ENCODE measurements at places on chromosomes 3 and 15.

DNA sequence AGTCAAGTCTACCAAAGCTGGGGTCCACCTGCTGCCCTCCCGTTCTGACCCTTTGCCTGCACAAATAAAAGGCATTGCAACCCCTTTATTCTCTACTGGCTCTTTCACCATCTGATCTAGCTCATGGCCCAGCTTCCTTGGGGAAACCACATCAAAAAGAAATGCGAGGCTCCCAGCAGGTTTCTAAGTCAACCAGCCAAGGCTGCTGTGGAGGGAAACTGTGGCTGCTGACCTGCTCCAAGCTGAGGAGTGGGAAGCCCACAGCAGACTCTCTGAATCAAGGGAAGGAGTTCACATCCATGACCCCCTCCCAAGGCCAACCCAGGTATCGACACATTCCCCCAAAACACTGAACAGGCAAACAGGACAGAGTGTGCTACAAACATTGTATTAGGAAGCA is 25.2 kb upstream of the SLCO2A1 start:
- DNase-seq = no peak

DNA sequence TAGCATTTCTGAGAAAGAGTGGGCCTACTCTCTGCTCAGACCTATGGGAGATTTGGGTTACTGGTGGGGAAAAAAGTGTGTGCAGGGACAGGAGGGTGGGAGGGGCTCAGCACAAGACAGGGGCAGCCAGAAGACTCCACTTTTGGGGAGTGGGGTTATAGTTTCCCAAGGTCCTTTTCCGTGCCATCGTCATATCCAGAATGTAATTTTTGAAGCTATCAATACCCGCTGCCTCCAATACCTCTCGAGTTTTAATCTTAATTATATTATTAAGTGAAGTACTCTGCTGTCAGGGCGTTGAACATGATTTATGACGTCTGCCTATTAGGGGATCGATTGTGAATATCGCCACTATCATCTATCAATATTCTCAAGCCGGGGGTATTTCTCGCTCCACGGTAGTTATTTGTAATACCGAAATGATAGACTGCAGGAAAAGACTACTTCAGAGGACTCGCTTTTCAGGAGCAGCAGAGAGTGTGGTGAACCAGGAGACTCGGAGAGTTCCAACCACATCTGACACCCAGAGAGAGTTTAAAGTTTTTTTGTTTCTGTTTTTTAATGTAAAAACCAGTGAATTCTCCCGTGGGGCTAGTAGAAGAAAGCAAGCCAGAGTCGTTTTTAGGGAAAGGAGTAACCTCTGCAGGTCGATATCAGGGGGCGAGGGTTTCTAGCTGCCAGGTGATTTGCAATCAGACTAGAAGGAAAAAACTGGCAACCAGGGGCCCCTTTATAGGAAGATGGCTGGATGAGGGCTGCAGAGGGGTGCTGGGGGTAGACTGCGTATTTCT is 20.6 kb downstream of the NR2F2 start:
- DNase-seq = no peak

GRCh38 chr3:22893101-22893500 is 310.0 kb upstream of the UBE2E2 start:
- DNase-seq = no peak

DNA sequence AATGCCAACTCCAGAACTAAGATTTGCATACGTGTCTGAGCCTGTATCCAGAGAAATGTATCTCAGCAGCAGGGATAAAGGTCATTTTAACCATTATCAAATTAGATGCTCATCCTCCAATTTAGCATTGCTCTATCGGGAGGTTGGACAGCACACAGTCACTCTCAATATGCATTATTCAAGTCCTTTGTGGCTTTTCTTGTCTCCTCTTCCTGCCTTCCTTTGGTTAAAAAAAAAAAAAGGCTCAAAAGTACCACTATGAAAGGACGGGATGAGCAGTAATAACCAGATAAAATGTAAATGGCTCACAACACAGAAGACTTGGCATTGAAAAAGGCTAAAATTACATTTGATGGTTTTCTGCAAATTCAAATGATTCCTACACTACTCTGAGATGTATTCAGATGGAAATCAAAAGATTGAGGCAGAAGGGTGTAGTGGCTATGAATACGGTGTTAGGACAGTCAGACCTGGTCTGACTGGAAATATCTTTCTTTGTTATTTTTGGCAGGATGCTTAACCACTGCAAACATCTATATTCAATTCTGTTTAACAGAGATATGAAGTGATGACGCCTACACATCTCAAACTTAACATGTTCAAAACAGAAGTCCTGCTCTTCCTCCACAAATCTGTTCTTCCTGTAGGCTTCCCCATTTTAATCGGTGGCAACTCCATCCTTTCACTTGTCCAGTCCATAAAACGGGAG is 109.6 kb downstream of the ADAMTS9 start:
- no peak for DNase-seq

DNA sequence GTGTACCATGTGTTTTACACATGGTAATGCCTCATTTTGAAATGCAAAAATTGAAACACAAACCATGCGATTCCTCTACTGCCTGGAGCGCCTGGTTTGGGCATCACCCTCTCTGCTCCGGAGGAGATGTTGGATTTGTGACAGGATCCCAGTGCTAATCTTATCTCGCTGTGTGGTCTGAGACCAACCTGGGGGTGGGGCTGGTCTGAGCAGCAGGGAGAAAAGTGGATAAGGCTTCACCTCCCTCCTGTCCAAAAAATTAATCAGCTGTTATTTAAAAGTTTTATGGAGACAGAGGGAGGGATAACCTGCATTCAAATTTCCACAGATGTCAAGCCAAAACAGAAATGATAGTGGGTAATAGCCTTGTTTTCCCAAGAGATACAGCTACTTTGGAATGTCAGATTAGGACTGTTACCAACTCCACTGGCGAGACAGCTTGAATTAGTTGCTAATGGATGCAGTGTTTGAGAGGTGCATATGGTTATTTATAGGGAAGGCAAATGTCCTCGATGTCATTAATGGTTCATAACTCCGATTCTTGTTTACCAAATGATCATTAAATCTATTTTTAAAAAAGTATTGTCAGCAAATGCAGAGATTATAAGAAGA is 54.0 kb upstream of the SKOR1 start:
- no peak for DNase-seq

GRCh38 chr3:155512175-155512866 is 218.8 kb upstream of the STRIT1 start:
- DNase-seq = no peak

- no peak for DNase-seq
Observed at GRCh38 chr15:62365795-62366442, 200.8 kb upstream of the C2CD4B start.

DNA sequence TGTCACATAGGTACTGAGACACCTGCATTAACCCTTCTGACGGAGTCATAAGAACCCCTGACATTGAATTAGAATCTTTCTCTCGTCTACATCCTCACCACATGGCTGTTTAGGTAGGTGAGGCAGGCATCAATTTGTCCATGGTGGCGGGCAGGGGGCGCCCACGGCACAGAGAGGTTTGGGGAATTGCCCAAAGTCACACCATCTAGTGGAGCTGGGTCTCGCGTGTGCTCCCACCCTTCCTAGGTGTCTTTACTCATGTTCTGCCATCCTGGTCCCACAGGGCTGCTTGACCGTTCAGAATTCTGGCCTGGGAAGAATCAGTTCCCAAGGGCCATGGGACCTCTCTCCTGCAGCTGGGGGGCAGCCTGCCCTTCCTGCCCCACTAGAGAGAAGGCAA is 14.7 kb upstream of the DLL4 start:
- no peak for DNase-seq

DNA sequence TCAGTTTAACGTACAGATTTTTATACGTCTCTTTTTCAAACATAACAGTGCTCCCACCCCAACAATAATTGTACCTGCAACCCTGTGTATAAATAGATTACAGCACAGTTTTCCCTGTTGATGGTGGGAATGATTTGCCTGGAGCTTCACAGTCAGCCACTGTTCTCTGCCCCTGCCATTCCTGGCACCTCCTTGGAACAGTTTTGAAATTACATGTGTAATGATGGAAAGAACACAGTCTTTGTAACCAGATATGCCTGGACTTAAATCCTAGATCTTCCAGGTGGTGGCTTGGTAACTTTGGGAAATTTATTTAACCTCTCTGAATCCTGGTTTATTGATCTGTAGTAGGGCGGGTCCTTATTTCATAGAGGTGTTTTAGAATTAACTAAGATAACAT is 27.0 kb downstream of the CRYBG3 start:
- DNase-seq = no peak

DNA sequence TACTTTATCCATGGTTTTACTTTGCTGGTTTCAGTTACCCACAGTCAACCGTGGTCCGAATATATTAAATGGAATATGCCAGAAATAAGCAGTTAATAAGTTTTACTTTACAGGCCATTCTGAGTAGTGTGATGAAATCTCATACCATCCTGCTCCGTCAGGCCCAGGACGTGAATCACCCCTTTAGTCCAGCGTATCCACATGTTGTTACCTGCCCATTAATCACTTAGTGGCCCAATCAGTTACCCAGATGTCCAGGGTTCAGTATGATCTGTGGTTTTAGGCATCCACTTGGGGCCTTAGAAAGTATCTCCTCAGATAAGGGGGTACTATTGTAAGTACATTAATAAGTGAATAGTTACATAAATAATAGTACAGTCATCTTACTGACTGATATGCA is 88.0 kb downstream of the TTBK2 start:
- no peak for DNase-seq

- DNase-seq = no peak
Observed at GRCh38 chr3:85554153-85554552, 595.4 kb downstream of the CADM2 start.

- no peak for DNase-seq
Observed at GRCh38 chr15:32732574-32733157, 14.9 kb downstream of the GREM1 start.

- no peak for DNase-seq
Observed at GRCh38 chr15:81387621-81388435, 13.8 kb upstream of the TMC3 start.

GRCh38 chr3:133295944-133296917 is 103.6 kb upstream of the BFSP2 start:
- no peak for DNase-seq

DNA sequence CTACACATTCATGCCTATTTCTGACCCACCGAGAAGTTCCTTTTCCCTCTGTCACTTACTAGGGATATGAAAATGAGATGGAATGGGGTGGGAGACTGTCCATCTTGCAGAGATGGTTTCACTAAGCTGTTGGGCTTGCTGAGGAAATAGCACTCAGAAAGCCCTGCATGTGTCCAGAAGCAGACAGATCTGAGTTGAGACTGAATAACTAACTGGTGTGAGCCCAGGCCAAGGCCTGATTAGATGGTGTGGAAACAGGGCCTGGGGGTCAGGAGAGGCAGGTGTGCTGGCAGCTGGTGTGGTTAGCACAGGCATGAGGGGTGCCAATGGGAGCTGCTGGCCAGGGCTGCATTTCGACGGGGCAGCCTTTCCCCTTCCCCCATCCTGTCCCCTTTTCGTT is 72.1 kb downstream of the CLSTN2 start:
- DNase-seq = no peak

- no peak for DNase-seq
Observed at GRCh38 chr3:69462022-69462825, 76.3 kb upstream of the FRMD4B start.

GRCh38 chr15:100951965-100952364 is 32.8 kb downstream of the LRRK1 start:
- no peak for DNase-seq

DNA sequence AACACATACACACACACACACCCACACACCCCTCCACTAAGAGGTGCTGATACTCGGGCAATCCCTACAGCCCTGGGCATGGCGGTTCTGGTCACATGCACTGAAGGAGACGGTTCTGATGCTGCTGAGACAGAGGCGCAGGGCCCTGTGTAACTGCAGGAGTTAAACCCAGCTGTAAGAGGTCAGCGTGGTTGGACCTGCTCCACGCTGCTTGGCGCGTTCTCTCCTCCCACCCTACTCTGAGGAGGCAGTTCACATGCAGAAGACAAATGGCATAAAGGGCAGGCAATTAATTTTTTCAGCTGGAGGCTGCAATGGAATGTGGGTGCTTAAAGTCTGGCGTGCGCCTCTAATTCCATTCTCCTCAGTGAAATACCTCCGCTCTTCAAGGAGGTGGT is 35.2 kb downstream of the GRK7 start:
- no peak for DNase-seq

GRCh38 chr3:133831966-133832801 is 26.6 kb downstream of the SRPRB start:
- no peak for DNase-seq

- DNase-seq = no peak
Observed at GRCh38 chr3:130915567-130916292, 21.8 kb downstream of the ATP2C1 start.

- DNase-seq = no peak
Observed at GRCh38 chr3:170632780-170633179, 46.9 kb upstream of the SLC7A14 start.

DNA sequence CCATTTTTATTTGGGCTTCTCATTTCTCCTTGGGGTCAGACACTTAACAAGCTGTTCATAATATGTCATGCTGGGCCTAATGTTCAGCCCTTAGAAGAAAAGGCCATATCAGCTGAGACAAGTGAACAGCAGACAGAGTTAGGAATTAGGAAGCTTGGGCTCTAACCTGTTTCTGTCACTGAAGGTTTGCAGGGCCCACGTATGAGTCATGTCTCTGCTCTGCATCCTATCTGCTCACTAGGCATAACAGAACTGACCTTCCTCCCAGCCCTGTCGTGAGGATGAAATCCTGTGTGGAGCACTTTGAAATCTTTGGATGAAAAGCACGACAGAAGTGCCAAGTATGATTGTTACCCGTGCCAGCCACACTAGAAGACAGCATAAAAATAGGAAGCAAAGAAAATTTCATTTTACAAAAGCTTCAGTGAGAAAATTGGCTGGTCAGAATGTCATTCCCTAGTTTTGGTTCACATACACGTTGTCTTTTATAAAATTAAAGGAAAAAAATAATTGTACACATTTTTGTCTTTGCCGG is 26.5 kb upstream of the CD47 start:
- DNase-seq = no peak

DNA sequence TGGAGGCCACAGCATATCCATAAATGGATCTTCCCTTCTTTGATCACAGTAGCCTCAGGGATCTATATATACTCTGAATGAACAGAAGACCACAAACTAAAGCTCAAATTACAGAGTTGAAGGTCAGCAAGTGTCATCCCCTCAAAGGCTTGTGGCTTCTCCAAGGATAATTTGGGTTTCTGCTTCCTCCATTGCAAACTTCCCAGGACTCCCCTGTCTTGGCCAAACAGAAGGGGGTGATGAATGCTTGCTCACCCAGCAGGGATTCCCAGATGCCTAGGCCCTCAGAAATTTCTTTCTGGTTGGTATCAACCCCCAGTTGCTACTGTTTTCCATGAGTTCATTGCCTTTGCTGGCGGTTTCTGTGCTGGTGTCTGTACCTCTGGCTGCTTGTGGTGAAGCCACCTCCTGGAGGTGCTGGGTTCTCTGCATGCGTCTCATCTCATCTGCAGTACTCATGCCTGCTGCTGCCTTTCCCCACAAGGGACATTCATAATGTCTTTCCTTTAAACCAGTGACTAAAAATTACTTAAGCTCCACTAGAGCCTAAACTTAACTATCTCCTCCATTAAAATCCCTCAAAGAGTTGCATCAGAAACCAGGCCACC is 17.7 kb downstream of the ENTPD3 start:
- no peak for DNase-seq

All from activated CD8-positive, alpha-beta memory T cell treated with anti-CD3 and anti-CD28 coated beads for 1 hour (primary cell).